Stomach (tissue), 19 donors: ENCODE measurements at places on chromosomes 1 and 21.

DNA sequence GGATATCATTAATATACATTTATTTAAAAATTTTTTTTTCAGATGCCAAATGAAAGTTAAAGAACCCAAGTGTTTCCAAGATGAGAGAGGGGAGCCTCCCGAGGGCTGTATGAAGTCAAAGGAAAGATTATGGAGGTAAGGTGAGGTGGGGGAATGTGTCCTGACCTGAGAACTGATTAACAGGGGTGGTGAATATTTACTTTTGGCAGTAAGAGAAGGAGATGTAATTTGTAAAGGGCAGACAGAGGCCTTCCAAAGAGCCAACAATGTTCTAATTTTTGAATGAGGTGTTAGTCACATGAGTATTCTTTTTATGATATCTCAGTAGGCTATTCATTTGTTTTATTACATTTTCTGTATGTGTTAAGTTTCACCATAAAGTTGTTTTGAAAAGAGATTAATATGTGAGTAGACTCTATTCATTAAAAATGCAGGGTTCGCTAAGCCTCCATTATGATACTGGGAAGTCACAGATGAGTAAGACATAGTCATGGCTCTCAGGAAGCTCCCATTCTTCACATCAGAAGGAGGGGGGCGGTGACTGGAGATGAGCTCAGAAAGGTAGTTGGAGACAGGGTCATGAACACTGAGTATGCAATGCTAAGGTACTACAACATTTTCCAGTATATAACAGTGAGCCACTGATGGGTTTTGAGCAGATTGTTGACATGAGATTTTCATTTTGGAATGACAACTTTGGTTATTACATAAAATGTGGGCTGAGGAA lies 62.4 kb upstream of the TNFSF18 start:
- H3K4me3 ChIP-seq: no peak overlapping the region
- H3K36me3 ChIP-seq: no peaks in the 10 kb centered on the region
- H3K27ac ChIP-seq: no peak overlapping the region
- no peaks in the 10 kb centered on the region for H3K4me1 ChIP-seq

- H3K36me3 ChIP-seq: no peaks in the 10 kb centered on the region
- peaks cover 98% of the 10 kb centered on the region for H3K27me3 ChIP-seq
- H3K27ac ChIP-seq: no peak overlapping the region
Measured at GRCh38 chr1:118998171-118998570, 10.0 kb upstream of the TBX15 start.

DNA sequence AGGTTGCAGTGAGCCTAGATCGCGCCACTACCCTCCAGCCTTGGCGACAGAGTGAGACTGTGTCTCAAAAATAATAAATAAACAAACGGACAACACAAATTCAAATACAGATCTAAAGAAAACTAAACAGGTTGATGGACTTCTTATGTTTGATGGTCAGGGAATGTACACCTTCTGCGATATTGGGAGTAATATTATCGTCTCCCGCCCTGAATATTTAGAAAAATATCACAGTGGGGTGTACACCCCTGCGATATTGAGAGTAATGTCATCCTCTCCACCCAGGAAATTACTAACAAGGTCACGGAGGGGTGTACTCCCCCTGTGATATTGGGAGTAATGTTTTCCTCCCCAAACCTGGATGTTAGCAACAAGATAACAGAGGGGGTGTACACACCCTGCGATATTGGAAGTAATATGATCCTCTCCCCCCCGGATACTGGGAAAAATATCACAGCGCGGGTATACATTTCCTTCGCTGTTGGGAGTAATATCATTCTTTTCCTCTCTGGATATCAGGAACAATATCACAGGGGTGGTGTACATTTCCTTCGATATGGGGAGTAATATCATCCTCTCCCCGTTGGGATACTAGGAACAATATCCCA lies 1.4 kb upstream of the CFAP298 start:
- no peak for DNase-seq

- H3K4me1 ChIP-seq: no peaks in the 10 kb centered on the region
- H3K27ac ChIP-seq: no peak overlapping the region
- no peak for DNase-seq
- H3K4me3 ChIP-seq: no peak overlapping the region
Measured at GRCh38 chr1:161943737-161944136, 79.9 kb downstream of the OLFML2B start.

DNA sequence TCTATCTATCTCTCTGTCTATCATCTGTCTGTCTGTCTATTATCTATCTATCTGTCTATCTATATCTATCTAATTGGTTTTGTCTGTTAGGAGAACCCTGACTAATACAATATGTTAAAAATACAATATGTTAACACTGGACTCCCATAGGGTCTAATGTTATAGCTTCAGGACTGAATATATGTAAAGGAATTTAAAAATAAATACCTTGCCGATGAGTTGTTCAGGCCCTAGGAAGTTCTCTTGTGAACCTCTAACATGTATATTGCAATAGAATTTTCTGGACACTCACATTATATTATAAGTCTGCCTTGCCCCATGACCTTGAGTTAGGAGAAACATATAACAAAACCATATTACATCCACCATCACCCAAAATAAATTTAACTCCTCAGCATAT lies 900.6 kb downstream of the NCAM2 start:
- H3K36me3 ChIP-seq: no peaks in the 10 kb centered on the region
- H3K4me1 ChIP-seq: no peaks in the 10 kb centered on the region
- no peak overlapping the region for H3K27ac ChIP-seq
- H3K27me3 ChIP-seq: no peaks in the 10 kb centered on the region
- DNase-seq: no peak
- H3K4me3 ChIP-seq: no peak overlapping the region

- H3K27ac ChIP-seq: no peak overlapping the region
- no peaks in the 10 kb centered on the region for H3K27me3 ChIP-seq
- H3K36me3 ChIP-seq: no peaks in the 10 kb centered on the region
- no peak overlapping the region for H3K4me3 ChIP-seq
Measured at GRCh38 chr1:203934651-203935050, 73.3 kb downstream of the SNRPE start.

- no peak for DNase-seq
- H3K27ac ChIP-seq: no peak overlapping the region
Measured at GRCh38 chr1:9860887-9861286, 37.1 kb upstream of the CLSTN1 start.

- no peak for DNase-seq
- no peaks in the 10 kb centered on the region for H3K4me1 ChIP-seq
- no peaks in the 10 kb centered on the region for H3K27me3 ChIP-seq
- H3K36me3 ChIP-seq: no peaks in the 10 kb centered on the region
- H3K27ac ChIP-seq: no peak overlapping the region
Measured at GRCh38 chr1:147837129-147837963, 65.2 kb upstream of the GJA8 start.

GRCh38 chr1:6785728-6786505 lies 663 bp downstream of the CAMTA1 start:
- H3K27ac ChIP-seq: peak overlapping the region; percentile 80
- no peaks in the 10 kb centered on the region for H3K27me3 ChIP-seq
- DNase-seq: peak; percentile 38
- H3K36me3 ChIP-seq: no peaks in the 10 kb centered on the region
- peaks cover 62% of the 10 kb centered on the region for H3K4me1 ChIP-seq

GRCh38 chr21:41604583-41605041 lies 96.7 kb upstream of the TMPRSS2 start:
- peak overlapping the region; percentile 51 for H3K27ac ChIP-seq
- DNase-seq: no peak
- no peaks in the 10 kb centered on the region for H3K27me3 ChIP-seq
- no peak overlapping the region for H3K4me3 ChIP-seq
- H3K36me3 ChIP-seq: no peaks in the 10 kb centered on the region

DNA sequence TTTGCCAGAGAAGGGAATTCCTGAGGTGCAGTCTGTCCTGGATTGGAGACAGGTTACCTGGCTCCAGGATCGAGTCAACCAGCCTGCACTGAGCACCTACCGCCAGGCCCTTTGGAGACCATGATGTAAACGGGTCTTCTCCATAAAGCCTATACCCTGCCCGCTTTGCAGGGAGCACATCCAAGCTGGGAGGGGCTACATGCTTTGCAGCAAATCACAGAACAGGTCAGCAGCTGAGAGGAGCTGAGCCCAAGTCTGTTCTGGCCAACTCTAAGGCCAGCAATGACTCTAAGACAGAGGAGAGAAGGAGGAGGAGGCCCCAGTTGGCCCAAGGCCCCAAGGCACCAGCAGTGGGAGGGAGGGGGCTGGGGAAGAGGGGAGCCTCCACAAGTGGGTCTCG lies 15.5 kb upstream of the RSPO1 start:
- DNase-seq: peak; percentile 12
- peaks cover 39% of the 10 kb centered on the region for H3K27me3 ChIP-seq
- no peaks in the 10 kb centered on the region for H3K4me1 ChIP-seq
- H3K27ac ChIP-seq: no peak overlapping the region

DNA sequence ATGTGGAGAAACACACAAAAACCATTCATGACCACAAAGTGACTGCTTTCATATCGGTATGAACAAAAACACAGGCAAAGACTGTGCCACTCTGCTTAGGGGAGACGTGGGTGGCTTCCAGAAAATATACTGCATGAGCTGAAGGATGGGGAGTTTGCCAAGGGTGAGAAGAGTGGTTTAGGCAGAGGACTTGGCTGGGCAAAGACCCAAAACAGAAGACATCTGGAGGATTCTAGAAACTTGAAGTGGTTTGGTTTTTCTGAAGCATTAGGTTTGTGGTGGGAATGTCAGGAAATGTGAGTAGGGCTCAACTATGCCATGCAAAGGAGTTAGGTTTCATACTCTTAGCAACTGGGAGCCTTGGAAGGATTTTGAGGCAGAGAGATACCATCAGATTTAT lies 26.6 kb upstream of the DNM3 start:
- H3K27ac ChIP-seq: no peak overlapping the region
- no peaks in the 10 kb centered on the region for H3K36me3 ChIP-seq
- H3K4me1 ChIP-seq: no peaks in the 10 kb centered on the region
- no peak overlapping the region for H3K4me3 ChIP-seq
- H3K27me3 ChIP-seq: no peaks in the 10 kb centered on the region

DNA sequence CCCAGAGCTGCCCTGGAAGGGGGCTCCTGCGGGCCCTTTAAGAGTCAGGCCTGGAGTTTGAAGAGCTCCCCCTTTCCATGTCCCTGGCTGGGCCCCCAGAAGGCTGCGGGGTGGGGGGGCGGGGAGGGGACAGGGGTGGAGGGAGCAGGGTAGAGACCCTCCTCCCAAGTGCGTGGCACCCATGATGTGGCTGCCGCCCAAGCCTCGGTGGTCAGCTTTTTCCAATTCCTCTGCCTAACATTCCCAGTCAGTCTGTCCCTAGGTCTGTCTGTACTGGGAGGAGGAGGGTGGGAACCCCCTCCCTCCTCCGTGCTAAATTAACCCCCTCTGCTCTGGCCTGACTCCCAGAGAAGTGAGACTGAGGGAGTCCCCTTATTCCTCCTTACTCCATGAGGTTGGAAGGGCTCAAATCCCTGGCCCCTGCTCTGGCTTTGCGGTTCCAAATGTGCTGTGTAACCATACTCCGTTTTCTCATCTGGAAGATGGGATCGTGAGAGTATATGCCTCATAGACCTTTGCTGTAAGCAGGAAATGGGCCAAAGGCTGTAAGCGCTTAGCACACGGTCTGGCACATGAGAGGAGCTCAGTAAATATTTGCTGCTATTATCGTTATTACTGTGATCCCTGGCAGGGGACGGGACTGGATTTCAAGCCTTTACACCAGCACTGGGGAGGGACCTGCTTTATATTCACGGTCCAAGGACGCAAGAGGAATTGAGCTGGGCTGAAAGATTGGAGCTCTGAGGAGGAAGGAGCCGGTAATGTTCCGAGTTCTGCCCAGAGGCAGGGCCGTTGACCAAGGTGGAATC lies 658 bp upstream of the COL16A1 start:
- peaks cover 3% of the 10 kb centered on the region for H3K36me3 ChIP-seq
- DNase-seq: peak; percentile 81
- H3K27ac ChIP-seq: peak overlapping the region; percentile 85
